Cerebellar nuclear complex (tissue), 1 donor: ENCODE measurements at places on chromosomes 1 and 21.

DNA sequence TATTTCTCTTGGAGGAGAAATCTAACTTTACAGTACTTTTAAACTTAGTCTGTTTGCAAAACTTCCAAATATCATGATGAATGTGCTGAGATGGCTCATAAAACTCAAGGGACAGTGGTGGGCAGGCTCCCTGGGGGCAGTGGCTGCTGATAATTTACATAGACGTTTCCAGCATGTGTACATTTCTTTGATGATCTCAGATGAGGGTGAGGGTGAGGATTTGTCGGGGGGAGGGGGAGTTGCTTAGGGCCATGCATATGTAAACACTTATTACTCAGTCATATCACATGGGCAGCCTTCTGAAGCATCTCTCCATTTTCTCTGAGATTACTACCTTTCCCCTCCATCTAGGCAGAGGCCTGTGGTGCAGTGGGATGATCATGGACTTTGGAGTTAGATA is 152.9 kb upstream of the HMGB4 start:
- no peak for DNase-seq

- no peak for DNase-seq
These were observed 59.0 kb upstream of the MACF1 start for GRCh38 chr1:39145331-39145965.

- no peak for DNase-seq
These were observed 23.1 kb upstream of the CNN3 start for GRCh38 chr1:94949681-94950661.

- DNase-seq, result no peak
These were observed 34.7 kb downstream of the IFNAR1 start for GRCh38 chr21:33359446-33359845.
